GM19239 (cell line): ENCODE measurements at places on chromosomes 5 and 9.

DNA sequence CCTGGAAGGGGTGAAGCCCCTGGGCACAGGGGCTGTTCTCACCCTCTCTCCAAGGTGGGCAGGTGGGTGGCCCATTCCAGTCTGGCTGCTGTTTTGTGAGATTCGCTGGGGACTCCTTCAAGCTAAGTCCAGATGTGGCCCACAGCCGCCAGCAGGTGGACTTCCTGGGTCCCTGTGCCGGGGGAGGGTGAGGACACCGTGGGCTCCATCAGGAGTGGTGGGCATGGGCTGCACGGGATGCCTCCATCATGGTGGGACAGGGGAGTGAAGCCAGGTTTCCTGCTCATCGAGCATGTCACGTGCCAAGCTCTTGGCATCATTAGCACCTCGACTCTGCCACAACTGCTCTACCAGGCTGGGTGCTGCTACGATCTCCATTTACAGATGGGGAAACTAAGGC lies 1.8 kb downstream of the NCS1 start:
- DNase-seq, result no peak

DNA sequence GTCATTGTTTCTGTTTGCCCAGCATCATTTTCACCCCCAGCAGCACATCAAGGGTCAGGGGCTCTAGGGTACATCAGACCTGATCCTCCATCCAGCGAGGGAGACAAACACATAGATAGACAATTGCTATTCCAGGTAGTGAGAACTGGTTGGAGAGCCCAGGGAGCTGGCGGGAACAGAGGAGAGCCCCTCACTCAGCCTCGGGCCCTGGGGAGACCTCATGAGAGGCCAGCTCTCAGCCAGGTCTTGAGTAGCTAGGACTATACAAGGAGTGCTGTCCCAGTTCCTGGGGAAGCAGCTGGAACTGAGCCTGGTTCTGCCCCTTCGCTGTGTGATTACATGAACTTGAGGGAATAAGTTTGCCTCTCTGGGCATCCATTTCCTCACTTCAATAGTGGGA lies 80.3 kb downstream of the HRH2 start:
- DNase-seq, result no peak

GRCh38 chr9:121556082-121556481 lies 56.4 kb upstream of the GGTA1 start:
- DNase-seq, result no peak

- DNase-seq, result no peak
These were observed 32.4 kb upstream of the C9orf57 start for GRCh38 chr9:72092820-72093219.

- no peak for DNase-seq
These were observed 165.1 kb upstream of the SLC30A5 start for GRCh38 chr5:68928617-68929302.

GRCh38 chr5:149149942-149150341 lies 8.6 kb downstream of the ABLIM3 start:
- DNase-seq, result no peak

- no peak for DNase-seq
These were observed 229.9 kb downstream of the SGCD start for GRCh38 chr5:156556666-156557406.
